ENCODE measurements at places on chromosomes 4 and X.
A peak's percentile ranks its signal among the peaks of the same experiment; 100 is the strongest.

DNA sequence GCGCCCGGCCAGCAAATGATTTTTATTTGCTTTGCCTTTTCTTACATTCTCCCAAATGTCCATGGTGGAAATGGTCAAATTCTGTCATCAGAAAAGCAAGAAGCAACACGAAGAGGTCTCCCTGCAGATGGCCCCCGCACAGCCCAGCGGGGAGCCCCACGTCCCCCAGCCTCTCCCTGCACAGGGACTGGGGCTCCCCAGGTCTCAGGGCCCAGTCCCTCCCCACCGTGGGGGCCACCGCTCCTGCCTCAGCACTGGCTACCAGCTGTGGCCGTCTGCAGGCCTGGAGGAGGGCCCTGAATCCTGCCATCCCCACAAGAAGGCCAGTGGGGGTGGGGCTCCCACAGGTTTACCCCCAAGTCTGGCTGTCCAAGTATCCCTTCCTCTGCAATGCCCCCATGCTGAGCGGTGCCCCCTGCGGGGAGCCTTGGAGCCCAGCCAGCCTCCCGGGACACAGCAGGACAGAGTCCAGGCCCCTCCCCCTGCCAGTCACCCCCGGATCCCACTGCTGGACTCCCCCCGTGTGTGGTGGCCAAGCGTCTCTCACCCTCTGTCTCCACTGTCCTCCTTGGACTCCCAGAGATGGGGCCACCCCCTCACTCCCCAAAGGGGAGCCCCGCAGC, 38.2 kb upstream of the ADRA2C start:
- no peak for DNase-seq

- no peak for DNase-seq
Measured at GRCh38 chr4:6128221-6128850, 72.0 kb downstream of the JAKMIP1 start.

DNA sequence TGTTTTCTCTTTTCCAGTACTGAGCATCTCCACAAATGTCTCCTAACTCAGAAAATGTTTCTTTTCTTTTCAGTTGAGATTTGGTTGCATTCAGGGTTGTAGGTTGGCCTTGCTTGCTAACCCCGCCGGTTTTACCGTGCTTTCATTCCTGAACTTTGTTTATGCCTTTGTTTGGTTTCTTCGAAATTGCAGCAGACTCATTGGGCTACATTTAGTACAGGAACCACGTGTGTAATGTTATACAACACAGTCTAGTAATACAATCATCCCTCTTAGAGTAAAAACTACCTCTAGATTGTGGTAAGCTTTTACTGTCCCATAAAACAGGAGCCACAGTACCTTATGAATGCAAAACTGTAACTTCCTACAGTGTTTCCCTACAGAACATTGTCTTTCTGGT, 57.9 kb downstream of the CCKAR start:
- DNase-seq = no peak

DNA sequence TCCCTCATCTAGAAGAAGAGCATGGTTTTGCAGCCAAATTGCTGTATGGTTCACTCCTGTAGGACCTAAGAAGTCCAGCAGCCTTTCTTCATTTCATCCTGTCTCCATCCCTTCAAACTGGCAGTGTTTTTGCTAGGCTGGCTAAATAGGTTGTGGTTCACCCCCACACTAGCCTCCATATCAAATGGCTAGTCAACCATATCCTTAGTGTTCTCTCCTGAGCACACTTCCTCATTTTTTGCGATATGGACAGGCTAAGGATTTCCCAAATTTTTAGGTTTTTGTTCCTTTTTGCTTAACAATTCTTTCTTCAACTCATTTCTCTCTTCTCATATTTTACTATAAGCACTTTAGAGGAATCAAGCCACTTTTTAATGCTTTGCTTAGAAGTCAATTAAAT, 98.8 kb upstream of the NOCT start:
- DNase-seq = no peak

- no peak for DNase-seq
Measured at GRCh38 chr4:149781150-149781549, 34.5 kb downstream of the IQCM start.

DNA sequence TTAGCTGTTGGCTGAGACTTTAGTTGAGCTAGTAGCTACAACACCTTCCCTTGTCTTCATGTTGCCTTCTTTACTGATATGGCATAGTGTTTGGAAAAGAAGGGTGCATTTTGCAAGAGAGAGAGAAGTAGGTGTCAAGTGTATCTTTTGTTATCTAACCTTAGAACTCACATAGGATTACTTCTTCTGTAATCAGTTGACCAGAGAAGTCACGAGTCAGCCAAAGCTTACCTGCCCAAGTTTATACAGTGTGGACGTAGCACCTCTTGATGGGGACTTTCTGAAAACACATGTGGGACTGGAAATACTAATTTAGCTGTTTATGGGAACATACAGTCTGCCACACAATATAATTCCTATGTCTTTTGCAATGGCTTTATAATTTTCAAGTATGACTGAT, 56.0 kb downstream of the UGT8 start:
- DNase-seq = no peak

GRCh38 chr4:7790023-7790422, 149.6 kb downstream of the AFAP1 start:
- no peak for DNase-seq

DNA sequence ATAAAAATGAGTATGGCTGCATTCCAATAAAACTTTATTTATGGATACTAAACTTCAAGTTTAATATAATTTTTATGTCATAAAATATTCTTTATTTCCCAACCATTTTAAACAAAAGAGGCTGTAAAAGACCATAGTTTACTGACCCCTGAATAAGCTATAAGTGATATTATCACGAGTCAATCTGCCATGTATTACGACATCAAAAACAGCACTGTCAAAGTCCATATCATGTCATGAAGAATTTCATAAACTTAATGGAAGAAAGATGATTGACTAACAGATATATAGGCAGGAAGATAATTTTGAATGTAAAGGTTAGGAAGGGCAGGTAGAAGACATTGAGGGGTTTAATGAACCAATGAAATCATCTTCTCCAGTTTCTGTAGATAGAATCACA, 18.2 kb downstream of the TMEM156 start:
- no peak for DNase-seq

GRCh38 chr4:142549248-142549647, 296.9 kb downstream of the INPP4B start:
- no peak for DNase-seq

GRCh38 chrX:20060961-20061748, 55.6 kb downstream of the MAP7D2 start:
- no peak for DNase-seq

DNA sequence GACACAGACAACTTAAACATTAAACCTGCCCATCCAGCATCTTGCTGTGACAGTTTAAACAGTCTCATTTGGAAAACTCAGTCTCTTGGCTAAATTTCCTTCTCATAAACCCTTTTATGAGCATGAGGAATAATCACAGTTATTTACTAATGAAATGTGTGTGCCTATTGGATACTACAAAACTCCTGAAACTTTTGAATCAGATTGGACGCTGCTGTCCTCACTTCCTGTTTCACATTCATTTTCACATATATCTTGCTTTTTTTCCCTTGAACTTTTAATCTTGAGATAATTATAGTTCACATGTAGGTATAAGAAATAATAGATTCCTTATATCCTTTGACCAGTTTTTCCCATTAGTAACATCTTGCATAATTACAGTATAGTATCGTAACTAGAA, 111.7 kb downstream of the CDKL5 start:
- DNase-seq = no peak

DNA sequence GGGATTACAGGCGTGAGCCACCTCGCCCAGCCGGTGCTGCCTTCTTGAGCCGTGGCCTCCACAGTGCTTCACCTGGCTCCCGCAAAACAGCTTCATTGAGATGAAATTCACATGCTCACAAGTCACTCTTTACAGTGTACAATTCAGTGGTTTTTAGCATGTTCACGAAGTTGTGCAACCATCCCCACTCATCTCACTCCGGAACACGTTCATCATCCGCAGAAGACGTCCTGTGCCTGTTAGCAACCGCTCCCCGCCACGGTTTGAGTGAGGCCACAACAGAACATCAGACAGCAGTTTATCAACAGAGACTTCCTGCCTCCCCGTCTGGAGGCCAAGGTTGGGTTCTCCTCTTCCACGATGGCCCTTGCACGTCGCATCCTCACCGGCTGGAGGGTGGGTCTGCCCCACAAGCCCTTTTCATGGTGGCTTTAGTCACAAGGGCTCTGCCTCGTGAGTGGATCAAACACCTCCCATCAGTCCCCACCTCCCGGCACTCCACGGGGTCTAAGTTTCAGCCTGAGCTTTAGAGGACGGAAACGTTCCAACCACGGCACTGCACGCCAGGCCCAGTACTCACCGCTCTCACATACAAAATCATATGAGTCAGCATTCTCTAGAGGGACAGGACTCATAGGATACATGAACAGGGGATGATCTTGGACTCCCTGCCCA, 29.6 kb upstream of the SPON2 start:
- peak; percentile 85 for DNase-seq

DNA sequence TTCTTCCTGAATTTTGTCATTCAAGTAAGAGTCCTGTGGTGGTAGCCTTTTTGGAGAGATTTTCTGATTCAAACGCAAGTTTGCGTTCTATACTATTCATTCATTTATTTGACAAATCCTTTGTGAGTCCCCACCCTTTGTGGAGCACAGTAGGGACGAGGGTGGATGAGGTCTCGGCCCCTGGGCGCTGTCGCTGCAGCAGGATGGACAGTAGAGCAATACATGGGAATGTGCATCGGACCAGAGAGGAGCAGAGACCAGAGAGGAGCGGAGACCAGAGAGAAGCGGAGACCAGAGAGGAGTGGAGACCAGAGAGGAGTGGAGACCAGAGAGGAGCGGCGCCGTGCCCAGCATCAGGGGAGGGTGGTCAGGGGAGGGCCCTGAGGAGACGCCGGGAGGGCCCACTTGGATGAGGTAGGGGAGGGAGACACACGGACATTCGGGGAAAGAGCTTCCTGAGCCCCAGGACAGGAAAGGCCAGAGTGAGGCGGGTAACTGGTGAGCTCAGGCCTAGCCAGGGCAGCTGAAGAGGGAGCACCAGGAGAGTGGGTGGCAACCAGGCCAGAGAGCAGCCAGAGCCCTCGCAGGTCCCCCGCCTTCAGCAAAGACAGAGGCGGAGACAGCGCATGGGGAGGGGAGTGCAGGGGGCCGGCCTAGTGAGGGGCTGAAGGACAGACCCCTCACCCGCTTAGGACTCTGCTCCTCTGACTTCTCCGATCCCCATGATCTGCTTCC, 67.3 kb downstream of the NAT8L start:
- no peak for DNase-seq

DNA sequence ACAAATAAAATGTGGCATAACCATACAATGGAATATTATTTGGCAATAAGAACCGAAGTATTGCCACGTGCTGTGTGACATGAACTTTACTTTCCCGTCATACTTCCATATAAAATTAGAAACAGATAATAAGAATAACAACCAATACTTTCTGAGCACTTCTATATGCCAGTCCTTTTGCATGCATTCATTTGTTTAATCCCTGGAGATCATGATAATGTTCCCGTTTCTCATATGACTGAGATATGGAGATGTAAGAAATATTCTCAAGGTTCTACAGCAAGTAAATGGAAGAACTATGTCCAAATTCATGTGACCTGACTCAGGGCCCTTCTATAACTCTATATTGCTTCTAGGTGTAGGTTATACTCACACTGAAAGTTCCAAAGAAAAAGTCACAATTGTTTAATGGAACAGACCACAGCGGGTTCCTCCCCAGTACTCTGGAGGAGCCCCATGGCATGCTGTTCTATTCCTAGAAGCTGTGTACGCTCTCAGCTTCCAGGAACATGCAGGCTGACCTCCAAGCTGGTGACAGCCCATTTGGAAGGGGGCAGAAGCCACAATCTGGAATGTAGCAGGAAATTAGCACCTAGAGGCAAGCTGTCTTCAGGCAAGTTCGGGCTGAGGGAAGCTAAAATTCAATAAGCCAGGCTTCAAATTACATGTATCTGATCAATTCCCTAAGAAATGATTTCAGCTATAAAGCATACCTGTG, 31.5 kb downstream of the QDPR start:
- DNase-seq = no peak
